Trophoblast cell (in vitro differentiated cells and primary cell): ENCODE measurements at places on chromosomes 16 and 17.

- no peak for DNase-seq
Measured at GRCh38 chr17:67035131-67036083, 8.9 kb upstream of the CACNG1 start.

- no peak for DNase-seq
Measured at GRCh38 chr17:51650202-51650601, 389.9 kb downstream of the UTP18 start.

- DNase-seq, result no peak
Measured at GRCh38 chr17:31548709-31549108, 157.2 kb downstream of the RAB11FIP4 start.

- DNase-seq, result no peak
Measured at GRCh38 chr16:17259751-17260270, 210.9 kb downstream of the XYLT1 start.

- no peak for DNase-seq
Measured at GRCh38 chr17:67569015-67569451, 148.7 kb upstream of the NOL11 start.

DNA sequence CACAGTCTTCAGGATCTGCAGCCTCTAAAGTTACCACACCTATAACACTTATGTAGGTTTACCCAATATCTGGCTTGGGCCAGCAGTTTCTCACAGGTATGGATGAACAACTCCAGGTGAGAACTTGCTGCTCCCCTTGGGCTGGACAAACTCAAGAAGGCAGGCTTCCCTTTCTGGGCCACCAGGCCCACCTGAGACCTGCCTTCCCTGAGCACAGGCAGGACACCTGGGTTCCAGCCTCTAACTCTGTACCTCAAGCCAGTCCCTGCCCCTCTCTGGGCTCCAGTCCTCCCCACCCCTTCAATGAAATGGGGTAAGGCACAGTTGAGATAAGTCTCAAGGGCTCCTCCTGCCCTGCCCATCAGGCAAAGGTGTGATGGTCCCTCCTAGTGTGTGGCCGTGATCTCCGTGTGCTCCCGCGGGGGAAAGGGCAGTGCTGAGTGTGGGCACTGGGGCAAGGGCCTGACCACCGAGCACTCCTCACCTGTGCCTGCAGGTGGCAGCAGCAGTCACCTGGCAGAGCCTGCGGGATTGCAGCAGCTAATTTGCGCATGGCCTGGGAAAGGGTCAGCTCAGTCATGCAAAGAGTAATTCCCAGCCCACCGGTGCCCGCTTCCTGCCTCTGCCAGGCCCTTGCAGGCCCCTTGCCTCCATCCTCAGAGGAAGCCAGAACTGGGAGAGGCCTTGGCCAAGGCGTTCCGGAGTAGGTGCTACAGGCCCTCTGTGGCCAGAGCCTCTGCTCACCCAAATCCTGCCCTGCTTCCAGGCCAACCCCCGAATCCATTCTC is 28.2 kb upstream of the ADGRG1 start:
- DNase-seq, result peak; percentile 76

GRCh38 chr17:78013683-78014467 is 55.4 kb downstream of the TNRC6C start:
- peak; percentile 48 for DNase-seq

- DNase-seq, result peak; percentile 51
Measured at GRCh38 chr16:68909099-68909733, 65.9 kb downstream of the TANGO6 start.

GRCh38 chr17:67912656-67913055 is 83.6 kb downstream of the C17orf58 start:
- DNase-seq, result no peak

DNA sequence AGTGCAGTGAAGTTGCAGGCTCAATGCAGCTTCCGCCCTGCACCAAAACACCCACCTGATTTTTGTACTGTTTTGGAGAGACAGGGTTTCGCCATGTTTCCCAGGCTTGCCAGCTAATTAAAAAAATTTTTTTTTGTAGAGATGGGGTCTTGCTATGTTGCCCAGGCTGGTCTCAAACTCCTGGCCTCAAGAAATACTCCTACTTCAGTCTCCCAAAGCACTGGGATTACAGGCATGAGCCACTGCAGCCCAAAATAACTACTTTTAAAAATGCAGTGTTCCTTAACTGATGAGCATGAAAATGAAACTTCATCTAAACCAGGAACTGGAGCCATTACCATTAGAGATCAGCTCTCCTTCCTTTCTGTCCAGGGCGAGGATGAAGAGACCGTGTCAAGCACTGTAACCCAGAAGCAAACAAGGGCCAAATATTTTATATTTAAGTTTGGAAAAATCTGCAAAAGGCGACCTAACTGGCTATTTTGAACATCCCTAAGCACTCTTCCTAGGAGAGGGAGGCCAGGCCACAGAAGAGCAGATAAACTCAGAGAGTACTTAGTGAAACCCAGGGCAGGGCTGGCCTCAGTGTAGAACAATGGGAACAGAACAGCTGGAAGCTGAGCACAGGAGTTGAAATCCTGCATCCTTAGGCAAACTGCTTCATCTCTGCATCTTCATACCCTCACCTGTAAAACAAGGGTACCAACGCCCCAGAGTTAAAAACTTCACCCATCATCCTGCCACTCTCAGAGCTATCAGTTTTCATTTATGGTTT is 24.0 kb downstream of the CREBBP start:
- DNase-seq, result no peak

DNA sequence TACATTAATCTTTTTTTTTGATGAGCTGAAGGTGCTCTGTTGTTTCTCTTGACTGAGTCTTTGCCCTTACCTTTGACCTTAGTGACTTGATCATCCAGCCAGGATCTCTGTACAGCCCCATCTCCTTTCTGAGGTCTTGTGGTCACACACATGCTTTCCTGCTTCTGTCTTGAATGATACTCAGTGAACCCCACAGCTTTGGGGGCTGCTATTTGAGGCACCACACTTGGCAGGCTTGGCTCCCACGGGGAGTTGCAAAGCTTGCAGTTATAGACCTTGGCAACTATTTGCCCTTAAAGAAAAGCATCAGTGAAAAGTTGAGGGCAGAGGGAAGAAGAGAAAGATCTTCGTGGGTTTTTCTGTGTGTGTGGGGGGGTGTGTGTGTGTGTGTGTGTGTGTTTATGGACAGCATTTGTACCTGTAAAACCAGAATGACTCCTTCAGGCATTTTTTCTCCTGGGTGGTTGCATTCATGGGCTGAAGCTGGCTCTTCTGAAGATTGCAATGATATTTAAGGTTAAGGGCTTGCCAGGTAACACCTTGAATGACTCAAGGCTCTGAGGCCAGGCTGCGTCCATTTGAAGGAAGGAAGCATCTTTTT is 101.6 kb downstream of the MSI2 start:
- peak; percentile 91 for DNase-seq

GRCh38 chr16:80932708-80933095 is 74.0 kb downstream of the CMC2 start:
- DNase-seq, result peak; percentile 81

DNA sequence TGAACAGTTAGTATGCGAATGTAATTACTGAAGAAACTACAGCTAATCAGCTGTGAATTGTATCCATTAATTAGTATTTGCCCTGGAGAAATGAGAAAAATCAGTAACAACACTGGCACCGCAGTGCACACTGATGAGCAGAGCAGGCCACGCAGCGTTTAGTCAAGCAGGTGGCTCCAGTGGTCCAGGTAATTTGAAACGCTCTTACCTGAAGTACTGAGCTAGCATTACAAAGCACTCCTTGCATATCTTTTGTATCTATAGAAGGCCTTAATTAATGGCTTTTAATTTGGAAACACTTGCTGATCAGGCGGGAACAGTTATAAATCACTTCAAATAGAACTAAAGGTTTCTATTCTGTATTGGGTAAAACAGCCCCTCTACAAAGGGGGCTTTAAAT is 76.4 kb downstream of the TOX3 start:
- DNase-seq, result no peak

DNA sequence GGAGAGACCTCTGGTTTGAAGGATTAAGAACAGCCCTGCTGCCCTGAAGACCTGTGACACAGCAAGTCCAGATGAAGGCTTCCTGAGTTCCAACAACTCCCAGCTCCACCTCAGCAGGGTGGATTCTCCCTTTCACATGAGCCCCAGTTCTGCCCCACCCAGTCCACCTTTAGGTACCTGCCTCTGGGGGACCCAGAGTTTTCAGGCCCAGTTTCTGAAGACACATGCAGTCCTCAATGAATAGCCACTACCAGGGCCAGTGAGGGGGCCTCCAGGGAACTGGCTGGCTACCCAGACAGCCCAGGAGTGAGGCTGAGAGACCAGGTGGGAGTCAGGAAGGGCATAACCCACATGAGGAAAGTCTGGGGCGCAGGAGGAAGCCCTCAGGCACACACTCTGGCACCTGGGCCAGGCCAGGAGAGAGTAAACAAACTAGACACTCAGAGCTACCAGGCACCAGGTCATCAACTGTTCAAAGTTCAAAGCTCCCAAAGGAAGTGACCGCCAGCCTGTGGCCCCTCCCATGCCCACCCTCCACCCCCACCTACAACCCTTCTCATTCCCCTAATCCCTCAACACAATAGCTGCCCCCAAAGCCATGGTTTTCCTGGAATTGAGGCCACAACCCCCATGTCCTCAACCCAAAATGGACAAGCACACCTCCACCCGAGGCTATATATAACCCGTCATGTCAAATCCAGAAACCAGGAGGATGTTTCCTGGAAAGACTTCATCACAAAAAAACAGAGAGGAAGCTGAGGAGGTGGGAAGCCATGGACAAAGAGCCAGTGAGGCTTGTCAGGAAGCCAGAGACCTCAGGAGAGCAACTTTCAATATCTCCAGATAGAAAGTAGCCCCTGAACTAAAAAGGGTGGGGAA is 2.1 kb downstream of the MYO18A start:
- no peak for DNase-seq

DNA sequence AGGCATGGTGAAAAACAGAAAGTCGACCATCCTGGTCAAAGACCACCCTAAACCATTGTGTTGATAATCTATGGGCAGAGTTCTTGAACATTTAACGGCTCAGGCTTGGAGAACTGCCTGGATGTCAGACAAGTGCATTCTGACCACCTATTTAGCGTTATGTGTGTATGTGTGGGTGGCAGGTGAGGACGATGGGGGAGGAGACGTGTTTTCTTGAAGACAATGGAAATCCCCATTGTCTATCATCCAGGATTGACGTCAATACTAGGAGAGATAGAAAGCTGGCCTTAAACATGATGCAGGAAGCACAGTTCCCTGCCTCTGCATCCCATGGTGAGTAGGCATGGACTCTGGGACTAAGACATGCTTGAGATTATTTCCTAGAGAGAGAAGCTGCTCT is 157.4 kb upstream of the MAF start:
- DNase-seq, result no peak

DNA sequence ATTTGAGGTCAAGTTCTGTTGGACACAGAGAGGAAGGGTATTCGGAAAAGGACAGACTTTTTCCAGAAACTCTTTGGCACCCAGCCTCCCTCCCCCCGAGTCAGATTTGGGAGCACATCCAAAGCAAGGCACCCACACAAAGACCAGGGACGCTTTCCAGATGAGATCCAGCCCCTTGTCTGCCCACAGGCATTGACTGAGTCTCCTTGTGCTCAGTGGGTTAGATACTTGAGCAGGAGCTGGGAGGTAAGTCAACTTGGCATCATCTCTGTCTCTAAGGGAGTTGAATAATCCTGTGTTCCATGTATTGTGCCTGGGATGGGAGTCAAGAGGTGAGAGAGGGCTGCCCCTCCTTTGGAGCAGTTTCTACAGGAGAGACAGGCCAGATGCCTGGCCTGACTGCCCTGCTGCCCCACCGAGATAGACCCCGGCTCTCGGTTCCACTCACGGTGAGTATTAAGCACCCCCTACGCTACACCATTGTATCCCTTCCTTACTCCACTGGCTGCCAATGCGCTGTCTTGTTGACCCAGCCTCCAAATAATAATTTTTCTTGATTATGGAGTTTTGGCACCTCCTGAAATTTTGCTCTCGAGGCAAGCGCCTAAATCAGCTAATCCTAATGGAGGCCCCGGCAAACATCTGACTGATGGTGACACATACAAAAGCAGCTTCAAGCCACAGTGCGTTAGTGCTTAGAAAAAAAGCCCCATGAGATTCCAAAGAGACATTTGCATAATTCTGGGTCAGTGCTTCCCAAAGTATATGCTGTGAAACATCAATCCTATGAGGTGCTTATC is 29.6 kb upstream of the MAP3K14 start:
- DNase-seq, result no peak

- DNase-seq, result no peak
Measured at GRCh38 chr17:39617446-39618245, 9.1 kb upstream of the PPP1R1B start.

GRCh38 chr16:23962001-23962400 is 126.2 kb downstream of the PRKCB start:
- no peak for DNase-seq

DNA sequence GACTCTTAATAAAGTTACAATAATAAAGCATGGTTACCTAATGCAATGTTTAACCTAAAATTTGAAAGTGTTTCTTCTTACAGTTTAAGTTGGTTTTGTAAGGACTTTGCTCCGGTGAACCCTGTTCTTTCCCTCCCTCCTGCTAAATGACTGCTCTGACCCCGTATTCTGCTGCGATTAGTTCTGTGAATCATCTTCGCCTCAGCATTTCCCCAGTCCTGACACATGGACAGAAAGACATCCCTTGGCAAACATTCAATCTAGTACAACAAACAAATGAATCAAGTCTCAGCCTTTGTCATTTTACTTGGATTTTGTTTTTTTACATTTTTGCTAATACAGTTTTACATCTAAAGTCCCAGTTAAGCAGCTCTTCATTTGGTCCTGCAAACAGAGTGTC is 15.4 kb downstream of the KCNJ2 start:
- DNase-seq, result no peak

DNA sequence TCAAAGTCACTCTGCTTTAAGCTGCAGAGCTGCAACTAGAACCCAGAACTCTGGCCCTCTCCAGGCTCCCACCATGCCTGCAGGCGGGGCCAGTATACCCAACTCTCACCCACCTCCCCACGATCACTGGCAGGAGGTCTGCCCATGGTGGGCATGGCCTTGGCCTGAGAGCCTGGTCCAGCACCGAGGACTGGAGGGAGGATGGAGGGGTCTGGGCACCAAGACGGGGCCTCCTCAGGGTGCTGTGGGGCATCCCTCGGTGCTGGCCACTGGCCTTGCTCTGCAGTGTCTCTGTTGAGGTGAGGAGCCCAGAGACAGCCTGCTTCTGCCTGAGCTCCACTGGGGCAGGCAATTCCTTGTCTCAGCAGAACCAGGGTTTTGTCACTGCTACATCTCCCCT is 1.5 kb upstream of the KRT16 start:
- no peak for DNase-seq

DNA sequence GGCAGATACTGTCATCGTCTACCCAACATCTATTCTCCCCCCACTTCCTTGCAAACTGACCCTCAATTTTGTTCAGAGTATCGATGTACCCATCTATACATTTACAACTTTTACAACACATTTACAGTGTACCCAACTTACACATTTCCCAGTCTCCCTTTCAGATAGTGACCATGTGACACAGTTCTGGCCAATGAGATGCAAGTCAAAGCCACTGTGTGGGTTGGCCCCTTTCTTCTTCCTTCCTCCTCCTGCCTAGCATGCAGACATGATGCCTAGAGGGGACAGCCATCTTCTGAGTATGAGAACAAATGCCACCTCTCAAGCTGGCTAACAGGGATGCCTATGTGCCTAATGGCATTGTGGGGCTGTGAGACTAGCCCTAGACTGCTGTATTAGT is 11.3 kb upstream of the NFAT5 start:
- no peak for DNase-seq
